ENCODE measurements at places on chromosomes 5 and 9. TPM values are rescaled to one million over a fixed set of nuclear protein-coding genes. Genes with fewer than 3 reads are reported as not detected.

- no peak for DNase-seq
Measured at GRCh38 chr5:123546657-123547056, 34.7 kb downstream of the CSNK1G3 start.

The CYFIP2 gene
- total RNA-seq: 24.7 TPM

The CAPSL gene
- total RNA-seq: 5.1 TPM

The ACOT12 gene
- not detected for total RNA-seq

DNA sequence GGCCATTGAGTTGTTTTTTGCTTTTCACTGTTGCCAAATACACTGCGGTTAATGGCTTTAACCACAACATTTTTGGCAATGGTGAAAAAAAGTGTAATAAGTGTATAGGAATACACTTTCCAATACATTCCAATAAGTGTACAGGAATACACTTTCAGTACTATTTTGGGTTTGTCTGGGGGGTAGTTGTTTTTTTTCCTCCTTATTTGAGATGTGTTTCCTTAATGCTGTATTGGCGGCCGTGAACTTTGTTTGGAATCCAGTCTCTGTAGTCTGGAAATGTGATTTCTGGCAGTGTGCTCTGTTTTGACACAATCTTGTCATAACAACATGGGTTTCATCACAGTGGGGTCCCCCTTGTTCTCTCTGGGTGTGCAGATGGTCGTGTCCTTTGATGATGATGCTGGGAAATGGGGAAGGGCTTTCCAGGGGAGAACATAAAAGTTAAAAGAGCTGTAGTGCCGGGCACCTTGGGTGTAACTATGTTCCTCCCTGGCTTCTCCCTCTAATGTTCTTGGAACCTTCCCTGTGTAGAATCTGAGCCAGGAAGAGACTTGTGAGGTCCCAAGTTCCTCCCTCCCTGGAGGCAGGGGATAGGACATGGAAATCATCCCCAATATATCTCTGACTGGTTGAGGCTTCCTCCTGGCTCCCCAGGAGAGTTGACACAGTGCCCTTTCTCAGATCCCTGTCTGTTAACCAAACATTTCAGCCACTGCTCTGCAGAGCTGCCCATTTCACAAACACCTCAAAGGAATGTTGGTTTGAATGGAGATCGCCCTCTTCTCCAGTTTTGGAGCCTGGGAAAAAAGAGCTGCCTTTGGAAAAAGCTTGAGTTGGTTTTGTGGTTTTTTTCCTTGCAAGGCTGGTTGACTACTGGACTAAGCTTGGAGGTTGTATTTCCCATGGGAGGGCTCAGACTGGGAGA, 44.8 kb downstream of the RCL1 start:
- peak; percentile 18 for DNase-seq

The MCTP1 gene
- total RNA-seq: 15.7 TPM

- DNase-seq: no peak
Measured at GRCh38 chr5:6715758-6716628, 2.8 kb downstream of the TENT4A start.

The LYSMD3 gene
- 17.7 TPM for total RNA-seq

The DMRT3 gene
- total RNA-seq: 0.24 TPM

The ECSCR gene
- total RNA-seq: 1.8 TPM

The TAF11L10 gene
- total RNA-seq: not detected

DNA sequence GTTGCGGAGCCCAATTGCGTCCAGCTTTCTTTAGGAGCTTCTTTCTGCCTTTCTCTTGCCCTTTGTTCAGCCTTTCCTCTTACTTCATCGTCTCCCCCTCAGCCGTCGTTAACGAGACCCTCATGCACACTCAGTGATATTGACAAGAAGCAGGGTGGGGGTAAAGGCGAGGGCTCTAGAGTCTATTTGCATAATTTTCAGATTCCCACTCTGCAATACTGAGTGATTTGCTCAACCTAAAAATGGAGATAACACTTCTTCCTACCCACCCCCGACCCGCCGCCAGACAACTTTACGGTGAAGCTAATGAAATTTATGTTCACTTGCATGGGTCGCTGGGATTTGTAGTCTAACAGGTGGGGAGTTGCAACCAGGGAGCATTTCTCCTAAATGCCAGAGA, 1.3 kb upstream of the TBC1D2 start:
- DNase-seq: peak; percentile 20

- DNase-seq: no peak
Measured at GRCh38 chr5:6522923-6523322, 74.3 kb downstream of the UBE2QL1 start.

DNA sequence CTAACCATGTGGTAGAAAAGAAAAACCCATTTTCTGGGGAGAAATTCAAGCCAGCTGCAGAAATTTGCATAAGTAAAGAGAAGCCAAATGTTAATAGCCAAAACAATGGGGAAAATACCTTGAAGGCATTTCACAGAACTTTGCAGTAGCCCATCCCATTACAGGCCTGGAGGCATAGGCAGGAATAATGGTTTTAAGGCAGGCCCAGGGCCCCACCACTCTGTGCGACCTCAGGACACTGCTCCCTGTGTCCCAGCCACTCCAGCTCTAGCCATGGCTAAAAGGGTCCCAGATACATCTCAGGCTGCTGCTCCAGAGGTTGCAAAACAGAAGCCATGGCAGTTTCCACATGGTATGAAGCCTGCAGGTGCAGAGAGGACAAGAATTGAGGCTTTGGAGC, 253.3 kb downstream of the CTNND2 start:
- DNase-seq: no peak

- no peak for DNase-seq
Measured at GRCh38 chr9:8389531-8389930, 590.0 kb upstream of the DMAC1 start.

DNA sequence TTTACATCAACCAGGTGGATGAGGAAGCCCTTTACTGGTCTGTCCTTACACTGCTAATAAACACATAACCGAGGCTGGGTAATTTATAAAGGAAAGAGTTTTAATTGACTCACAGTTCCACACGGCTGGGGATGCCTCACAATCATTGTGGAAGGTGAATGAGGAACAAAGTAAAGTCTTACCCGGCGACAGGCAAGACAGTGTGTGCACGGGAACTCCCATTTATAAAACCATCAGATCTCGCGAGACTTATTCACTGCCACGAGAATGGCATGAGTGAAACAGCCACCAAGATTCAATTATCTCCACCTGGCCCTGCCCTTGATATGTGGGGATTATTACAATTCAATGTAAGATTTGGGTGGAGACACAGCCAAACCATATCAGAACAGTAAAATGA, 67.3 kb upstream of the GRAMD2B start:
- no peak for DNase-seq

DNA sequence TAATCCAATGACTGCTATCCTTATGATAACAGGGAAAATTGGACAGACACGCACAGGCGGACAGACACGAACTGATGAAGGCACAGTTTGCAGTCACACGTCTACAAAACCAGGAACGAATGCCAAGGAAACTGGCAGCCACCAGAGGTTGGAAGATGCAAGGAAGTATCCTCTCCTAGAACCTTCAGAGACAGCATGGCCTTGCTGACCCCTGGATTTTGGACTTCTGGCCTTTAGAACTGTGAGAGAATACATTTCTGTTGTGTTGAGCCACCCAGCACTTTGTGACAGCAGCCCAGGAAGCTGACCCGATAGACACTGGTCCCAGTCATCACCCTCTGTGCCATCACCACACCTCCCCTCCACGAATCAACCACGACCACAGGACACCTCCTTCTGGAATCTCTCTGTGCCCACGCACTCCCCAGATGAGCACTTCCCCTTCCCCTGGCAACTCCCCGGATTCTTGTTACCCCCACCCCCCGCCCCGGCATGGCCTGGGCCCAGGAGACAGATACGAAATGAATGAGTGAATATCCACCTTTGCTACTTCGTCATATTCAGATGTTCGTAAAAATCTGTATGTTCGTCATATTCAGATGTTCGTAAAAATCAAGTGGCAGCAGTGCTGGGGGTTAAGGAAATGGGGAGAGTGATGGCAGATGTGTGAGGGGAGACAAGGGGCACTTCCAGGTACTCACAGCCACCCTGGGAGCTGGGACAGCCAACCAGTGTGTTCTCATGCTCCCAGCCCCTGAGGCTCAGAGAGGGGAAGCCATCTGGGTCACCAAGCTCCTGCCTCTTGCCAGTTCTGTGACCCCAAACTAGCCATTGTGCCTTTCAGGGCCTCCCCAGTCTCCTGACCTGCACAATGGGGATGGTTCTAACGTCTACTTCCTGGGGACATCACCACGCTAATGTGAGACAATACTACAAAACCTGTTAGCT, 18.5 kb downstream of the GBGT1 start:
- DNase-seq: no peak

GRCh38 chr9:110874963-110875674, 163.2 kb downstream of the LPAR1 start:
- DNase-seq: no peak

The ORM2 gene
- total RNA-seq: not detected

GRCh38 chr9:71981944-71982343, 70.5 kb downstream of the C9orf85 start:
- DNase-seq: no peak

GRCh38 chr5:124816381-124816780, 69.9 kb upstream of the ZNF608 start:
- DNase-seq: no peak

DNA sequence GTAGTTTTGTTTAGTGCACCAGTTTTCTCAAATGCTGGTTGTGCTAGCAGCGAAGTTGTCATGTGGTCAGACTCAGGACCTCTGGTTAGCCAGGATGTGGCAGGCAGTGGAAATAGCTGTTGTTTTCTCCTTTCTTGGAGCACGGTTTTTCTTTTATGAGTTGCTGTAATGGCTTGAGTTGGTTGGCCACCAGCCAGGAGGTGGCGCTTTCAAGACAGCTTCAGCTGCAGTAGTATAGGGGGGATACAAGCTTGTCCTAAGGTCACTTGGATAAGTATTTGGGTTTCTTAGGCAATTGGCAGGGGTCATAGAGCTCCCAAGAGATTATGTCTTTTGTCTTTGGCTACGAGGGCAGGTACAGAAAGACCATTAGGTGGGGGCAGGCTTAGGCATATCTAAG, 274.2 kb upstream of the TARS1 start:
- DNase-seq: no peak

The FOXD4L5 gene
- not detected for total RNA-seq

DNA sequence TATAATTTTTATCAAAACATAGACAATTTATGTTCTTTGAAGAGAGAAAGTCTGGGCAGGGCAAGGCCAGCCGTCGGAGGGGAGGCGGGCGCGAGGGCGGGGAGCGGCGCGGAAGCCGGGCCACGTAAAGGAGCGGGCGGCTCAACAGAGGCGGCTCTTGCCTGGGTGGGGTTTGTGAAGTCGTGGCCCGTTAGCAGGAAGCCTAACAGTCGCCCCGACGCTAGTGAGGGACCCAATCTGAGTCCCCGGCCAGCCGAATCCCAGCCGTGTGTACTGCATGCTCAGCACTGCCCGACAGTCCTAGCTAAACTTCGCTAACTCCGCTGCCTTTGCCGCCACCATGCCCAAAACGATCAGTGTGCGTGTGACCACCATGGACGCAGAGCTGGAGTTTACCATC, 1129.2 kb downstream of the CDH9 start:
- DNase-seq: no peak

GRCh38 chr5:100818340-100818739, 84.7 kb downstream of the ST8SIA4 start:
- DNase-seq: no peak

GRCh38 chr5:61123145-61123544, 39.1 kb downstream of the SMIM15 start:
- DNase-seq: no peak

DNA sequence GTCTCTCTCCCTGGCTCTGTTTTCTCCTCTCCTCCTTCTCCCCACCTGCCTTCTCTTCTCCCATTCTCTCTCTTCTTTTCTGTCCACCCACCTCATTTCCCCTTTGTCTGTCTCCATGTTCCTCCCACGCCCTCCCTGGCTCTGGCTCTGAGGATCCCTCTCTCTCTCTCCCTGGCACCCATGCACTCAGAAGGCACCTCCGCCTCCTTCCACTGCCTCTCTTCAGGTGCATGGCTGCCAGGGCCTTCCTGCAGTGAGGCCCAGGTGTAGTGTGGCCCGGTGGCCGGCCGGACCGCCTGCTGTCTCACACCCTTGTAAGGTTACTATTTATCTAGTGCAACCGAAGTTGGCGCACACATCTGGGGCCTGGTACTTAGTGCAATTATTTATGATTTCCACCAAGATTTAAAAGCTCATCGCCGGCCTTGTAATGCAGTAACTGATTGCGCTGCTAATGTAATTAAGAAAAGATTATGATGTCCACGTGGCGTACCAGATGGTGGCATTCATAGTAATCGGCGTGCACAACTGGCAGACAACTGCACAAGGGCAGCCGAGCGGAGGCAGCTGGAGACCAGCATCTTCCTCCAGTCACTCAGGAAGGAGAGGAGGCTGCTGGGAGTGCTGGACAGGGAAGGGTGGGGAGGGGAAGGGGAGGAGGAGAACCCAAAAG, 50.4 kb upstream of the MVB12B start:
- no peak for DNase-seq

GRCh38 chr5:37121465-37121864, 127.7 kb downstream of the CPLANE1 start:
- DNase-seq: no peak

GRCh38 chr5:143403334-143403592, 223 bp downstream of the NR3C1 start:
- no peak for DNase-seq

DNA sequence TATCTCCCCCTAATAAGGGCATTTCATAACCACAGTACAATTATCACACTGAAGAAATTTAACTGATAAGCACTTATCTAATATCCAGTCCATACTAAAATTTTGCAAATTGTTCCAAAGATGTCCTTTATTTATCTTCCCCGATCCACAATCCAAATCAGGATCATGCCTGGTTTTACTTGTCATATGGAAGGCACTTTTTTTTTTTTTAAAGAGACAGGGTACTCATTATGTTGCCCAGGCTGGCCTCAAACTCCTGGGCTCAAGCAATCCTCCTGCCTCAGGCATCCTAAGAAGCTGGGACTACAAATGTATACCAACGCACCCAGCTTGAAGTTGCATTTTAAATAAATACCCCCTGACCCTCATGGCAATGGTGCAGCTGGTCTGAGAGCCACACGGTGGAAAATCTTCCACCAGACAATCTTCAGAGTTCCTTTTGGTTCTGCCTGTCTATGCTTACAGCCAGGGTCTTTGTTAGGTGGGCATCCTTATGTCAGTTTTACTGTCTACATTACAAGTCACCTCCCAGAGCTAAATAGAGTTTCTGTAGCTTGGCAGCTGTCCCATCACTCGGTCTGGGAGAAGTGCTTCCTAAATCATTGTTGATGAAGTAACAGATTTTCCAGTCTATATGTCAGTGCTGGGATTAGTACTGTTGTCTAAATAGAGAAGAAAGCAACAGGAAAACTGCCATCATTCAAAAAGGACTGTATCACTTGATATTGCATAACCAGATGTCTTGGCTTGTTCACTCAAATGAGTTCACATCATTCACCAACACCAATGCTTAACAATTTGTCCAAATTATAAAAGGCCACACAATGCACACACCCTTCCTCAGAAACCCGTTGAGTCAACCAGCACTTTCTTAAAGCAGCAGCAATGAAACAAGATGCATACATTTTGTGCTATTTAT, 26.4 kb downstream of the PTPN3 start:
- DNase-seq: no peak

The LEAP2 gene
- total RNA-seq: 1.9 TPM

The PHYKPL gene
- total RNA-seq: 2.4 TPM

- peak; percentile 44 for DNase-seq
Measured at GRCh38 chr5:98770209-98770910, 3.1 kb upstream of the RGMB start.

The DPM2 gene
- total RNA-seq: 50.5 TPM

- no peak for DNase-seq
Measured at GRCh38 chr5:90553711-90554110, 4.9 kb upstream of the ADGRV1 start.

All from A172 (cell line).